HCEC 1CT (cell line): ENCODE measurements at places on chromosomes 1 and 21.

GRCh38 chr1:14143777-14144176 is 443.8 kb downstream of the PRDM2 start:
- DNase-seq, result no peak

GRCh38 chr1:16184557-16185303 is 27.7 kb downstream of the ARHGEF19 start:
- DNase-seq, result no peak

DNA sequence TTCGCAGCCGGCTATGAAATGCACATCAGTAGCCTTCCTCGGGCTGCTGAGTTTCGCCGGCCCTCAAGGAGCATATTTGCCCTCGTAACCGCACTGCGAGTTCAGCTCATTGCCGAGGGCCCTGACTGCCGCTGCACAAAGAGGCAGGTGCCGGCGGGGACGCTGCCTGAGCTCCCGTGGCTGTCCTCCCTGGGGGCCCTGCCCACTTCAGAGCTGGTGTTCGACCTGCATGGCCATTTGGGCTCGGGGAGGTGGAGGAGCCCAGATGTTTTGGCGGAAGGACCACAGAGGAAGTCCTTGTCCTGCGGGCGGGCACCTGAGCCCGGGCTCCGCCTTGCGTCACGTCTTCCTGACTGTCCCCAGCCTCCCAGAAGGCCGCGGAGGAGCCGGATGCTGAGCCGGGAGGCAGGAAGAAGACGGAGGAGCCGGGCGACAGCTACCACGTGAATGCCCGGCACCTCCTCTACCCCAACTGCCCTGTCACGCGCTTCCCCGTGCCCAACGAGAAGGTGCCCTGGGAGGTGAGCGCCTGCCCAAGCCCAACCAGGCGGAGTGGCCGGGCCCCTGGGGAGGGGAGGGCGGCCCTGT is 29.9 kb upstream of the LRRC3 start:
- no peak for DNase-seq

GRCh38 chr1:43056981-43057391 is 98.3 kb upstream of the SLC2A1 start:
- no peak for DNase-seq

DNA sequence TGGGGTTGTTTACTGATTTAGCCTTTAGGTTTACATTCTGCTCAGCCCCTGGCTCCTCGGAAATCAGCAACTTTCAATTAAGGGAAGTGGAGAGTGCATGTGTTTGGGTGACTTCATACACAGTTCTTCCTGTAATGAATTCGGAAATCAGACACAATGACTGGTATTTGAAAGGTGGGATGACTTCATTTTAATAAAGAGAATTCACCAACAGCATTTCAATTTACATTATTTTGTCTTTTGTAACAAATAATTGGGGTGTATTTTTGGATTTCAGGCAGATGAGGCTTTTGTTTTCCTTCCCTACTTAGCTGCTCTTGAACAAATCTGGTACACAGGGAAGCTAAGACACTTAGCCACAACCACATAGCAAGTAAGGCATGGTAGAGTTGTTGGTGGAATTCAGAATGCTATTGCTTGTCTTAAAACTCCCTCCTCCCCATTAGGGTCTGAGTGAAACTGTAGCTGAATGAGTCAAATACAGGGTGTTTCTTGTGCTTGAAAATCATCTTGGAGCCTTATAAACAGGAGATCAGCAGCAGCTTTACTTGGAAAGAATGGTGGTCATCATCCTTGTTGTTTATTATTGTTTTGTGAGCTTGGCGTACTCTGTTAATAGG is 917 bp downstream of the STX12 start:
- peak; percentile 18 for DNase-seq

GRCh38 chr1:35532497-35533223 is 24.5 kb downstream of the KIAA0319L start:
- no peak for DNase-seq

DNA sequence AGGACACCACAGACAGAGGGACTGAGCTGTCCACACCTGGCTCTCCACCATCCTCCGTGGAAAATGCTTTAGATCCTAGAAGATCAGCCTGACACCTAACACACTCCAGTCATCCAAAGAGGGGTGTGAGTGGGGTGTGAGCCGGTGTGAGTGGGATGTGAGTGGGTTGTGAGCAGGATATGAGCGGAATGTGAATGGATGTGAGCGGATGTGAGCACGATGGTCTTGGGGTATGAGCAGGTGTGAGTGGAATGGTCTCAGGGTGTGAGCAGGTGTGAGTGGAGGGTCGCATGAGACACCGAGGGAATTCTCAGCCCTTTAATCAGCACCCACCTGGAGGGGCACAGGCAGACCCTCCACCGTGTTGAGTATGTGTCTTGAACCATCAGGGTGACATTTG is 851 bp downstream of the TCP10L start:
- DNase-seq, result no peak

DNA sequence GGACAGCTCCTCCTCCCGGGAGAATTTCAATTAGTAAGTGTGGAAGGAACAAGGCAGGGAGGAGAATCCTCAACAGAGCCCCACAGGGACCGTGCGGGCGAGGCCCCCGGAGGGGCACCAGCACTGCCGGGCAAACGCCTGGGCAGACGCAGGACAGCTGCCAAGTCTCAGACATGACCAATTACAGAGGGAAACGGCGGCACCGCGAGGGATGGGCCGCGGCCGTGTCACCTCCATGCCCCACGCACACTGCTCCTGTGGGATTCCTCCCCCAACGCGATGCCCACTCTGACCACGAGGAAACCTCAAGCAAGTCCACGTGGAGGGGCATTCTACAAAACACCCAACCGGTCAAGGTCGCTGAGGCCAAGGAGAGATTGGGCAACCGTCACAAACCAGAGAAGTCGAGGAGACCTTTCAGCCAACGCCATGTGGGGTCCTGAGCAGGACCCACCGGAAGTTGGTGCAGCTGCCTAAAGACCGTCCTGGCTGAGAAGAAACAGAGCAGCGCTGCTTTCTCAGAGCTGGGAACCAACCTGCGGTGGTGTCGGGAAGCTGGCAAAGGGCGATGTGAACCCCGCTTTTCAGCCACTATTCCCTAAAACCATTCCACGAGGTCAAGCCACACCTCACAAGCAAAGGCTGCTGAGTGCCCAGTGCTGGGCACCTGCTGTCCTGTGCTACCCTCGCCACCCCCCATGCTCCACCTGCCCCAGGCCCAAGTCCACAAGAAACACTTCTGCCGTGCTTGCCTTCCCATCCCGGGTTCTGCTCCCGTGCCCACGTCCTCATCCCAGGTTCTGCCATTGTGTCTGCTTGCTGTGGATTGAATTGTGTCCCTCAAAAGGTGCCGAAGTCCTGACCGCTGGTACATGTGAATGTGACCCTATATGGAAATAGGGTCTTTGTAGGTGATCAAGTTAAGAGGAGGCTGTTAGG is 1.4 kb upstream of the KRTAP10-4 start:
- DNase-seq, result no peak
